Endothelial cell of umbilical vein (primary cell): ENCODE measurements at places on chromosomes 7 and 10. TPM values are rescaled to one million over a fixed set of nuclear protein-coding genes. Genes with fewer than 3 reads are reported as not detected.

- H3K4me3 ChIP-seq: no peak overlapping the region
- H3K36me3 ChIP-seq: no peaks in the 10 kb centered on the region
- no peak for DNase-seq
- H3K4me1 ChIP-seq: peaks cover 8% of the 10 kb centered on the region
Measured at GRCh38 chr10:45376371-45376801, 2.4 kb downstream of the ALOX5 start.

- no peak overlapping the region for H3K27ac ChIP-seq
- DNase-seq: no peak
- no peaks in the 10 kb centered on the region for H3K4me1 ChIP-seq
- H3K27me3 ChIP-seq: no peaks in the 10 kb centered on the region
Measured at GRCh38 chr10:76961841-76962240, 675.8 kb downstream of the KCNMA1 start.

- H3K4me3 ChIP-seq: no peak overlapping the region
- H3K4me1 ChIP-seq: no peaks in the 10 kb centered on the region
- no peak for DNase-seq
- no peaks in the 10 kb centered on the region for H3K36me3 ChIP-seq
Measured at GRCh38 chr10:8616166-8616565, 561.7 kb downstream of the GATA3 start.

The GATA3 gene
- total RNA-seq: 30.9 and 33.0 TPM in 2 replicates

The ZNF488 gene
- total RNA-seq: 0.28 and 0.38 TPM in 2 replicates

- H3K27ac ChIP-seq: no peak overlapping the region
- H3K4me3 ChIP-seq: no peak overlapping the region
- no peak for DNase-seq
- H3K36me3 ChIP-seq: no peaks in the 10 kb centered on the region
- no peaks in the 10 kb centered on the region for H3K4me1 ChIP-seq
- H3K27me3 ChIP-seq: no peaks in the 10 kb centered on the region
Measured at GRCh38 chr10:11086177-11086840, 68.6 kb downstream of the CELF2 start.

The C10orf105 gene
- total RNA-seq: not detected in 2 replicates

DNA sequence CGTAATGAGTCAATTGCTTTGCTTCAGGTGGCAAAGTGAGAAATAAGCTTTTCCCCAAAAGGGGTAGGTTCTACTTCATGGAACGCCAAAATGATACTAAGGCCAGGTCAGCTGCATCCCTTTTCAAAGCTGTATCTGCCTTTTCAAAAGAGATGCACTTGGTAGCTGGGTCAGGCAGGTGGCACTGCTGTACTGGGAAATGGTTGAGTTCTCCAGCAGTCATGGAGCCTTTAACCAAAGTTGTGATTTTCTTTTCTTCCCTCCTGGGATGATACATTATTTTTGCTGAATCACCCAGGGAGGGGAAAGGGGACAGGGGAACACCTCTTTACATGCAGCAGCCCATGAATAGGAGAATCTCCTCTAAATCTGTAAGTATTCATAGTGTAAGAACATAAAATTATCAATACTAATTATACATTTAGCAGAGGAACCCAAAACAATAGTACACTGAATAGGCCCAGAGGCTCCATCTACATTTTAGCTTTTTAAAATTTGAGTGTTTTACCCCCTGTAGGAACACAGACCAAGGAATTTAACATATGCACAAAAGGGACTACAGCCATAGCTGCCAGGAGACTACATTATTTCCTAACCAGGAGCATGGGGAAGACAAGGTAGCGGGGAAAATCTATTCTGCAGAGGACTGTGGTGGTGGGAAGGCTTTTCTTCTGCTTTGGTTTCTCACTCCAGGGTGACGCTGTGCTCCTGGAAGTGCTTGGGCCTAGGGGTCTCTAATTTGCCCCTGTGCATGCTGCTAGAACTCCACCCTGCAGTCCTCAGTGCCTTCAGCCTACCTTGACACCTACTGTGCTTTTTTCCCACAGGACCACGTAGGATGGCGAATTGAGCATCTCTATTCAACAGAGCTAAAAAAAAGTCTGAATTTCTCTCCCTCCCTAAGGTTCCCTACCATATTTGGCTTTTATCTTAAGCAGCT lies 6.4 kb upstream of the GPR22 start:
- H3K36me3 ChIP-seq: no peaks in the 10 kb centered on the region
- DNase-seq: peak; percentile 67
- no peaks in the 10 kb centered on the region for H3K27me3 ChIP-seq

The SCIN gene
- 0.69 TPM in 1 of 2 replicates, not detected in the other for total RNA-seq

The AKR1C4 gene
- not detected in 2 replicates for total RNA-seq

The PRLHR gene
- total RNA-seq: not detected in 2 replicates

DNA sequence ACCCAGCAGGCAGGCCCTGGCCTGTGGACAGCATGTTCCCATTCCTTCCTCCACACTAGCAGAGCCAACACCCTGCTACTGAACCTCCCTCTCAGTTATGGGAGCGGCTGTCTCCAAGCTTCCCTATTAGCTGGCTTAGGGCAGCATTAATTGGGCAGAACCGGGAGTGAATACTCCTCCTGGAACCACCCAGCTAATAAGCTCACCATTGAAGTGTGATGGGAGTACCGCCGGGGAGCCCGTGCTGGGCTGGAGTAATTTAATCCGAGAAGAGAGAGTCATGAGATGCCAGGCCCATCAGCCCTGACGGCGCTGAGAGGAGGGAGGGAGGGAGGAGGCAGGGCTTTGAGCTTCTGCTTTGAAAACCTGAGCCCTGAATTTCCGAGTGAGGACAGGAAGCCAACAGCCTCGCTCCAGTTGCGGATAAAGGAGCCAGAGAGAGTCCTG lies 31.8 kb upstream of the ELFN1 start:
- H3K27me3 ChIP-seq: no peaks in the 10 kb centered on the region
- no peak for DNase-seq
- H3K36me3 ChIP-seq: no peaks in the 10 kb centered on the region
- H3K4me3 ChIP-seq: no peak overlapping the region
- no peaks in the 10 kb centered on the region for H3K4me1 ChIP-seq

- H3K36me3 ChIP-seq: no peaks in the 10 kb centered on the region
- H3K27me3 ChIP-seq: no peaks in the 10 kb centered on the region
- no peak overlapping the region for H3K27ac ChIP-seq
- H3K4me3 ChIP-seq: no peak overlapping the region
- peaks cover 36% of the 10 kb centered on the region for H3K4me1 ChIP-seq
- no peak for DNase-seq
Measured at GRCh38 chr10:119309423-119309770, 102.0 kb downstream of the GRK5 start.

The WDR37 gene
- total RNA-seq: 25.5 and 26.4 TPM in 2 replicates

- no peaks in the 10 kb centered on the region for H3K27me3 ChIP-seq
- H3K4me1 ChIP-seq: no peaks in the 10 kb centered on the region
- H3K27ac ChIP-seq: no peak overlapping the region
- H3K36me3 ChIP-seq: no peaks in the 10 kb centered on the region
- no peak overlapping the region for H3K4me3 ChIP-seq
Measured at GRCh38 chr10:103040418-103040817, 122.3 kb downstream of the CNNM2 start.

- no peaks in the 10 kb centered on the region for H3K27me3 ChIP-seq
- DNase-seq: no peak
- no peaks in the 10 kb centered on the region for H3K36me3 ChIP-seq
- H3K4me3 ChIP-seq: no peak overlapping the region
- H3K4me1 ChIP-seq: no peaks in the 10 kb centered on the region
- H3K27ac ChIP-seq: no peak overlapping the region
Measured at GRCh38 chr10:13046851-13047528, 45.5 kb upstream of the CCDC3 start.

DNA sequence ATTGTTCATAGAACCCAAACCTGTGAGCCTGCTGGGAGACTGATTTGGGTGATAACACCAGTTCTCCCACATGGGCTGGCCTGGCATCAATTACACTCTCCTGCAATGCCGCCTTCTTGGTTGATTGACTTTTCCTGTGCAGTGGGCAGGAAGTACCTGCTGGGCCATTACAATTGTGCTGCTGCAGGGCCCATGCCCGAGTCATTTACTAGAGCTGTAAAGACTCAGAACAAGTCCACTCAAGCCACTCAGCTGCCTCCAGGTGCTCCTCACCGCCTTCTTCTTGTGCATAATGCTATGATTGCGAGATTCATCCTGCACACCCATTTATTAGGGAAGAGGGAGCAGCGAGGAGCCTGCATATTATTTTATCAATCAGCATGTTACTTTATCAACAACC lies 264.0 kb downstream of the TCERG1L start:
- no peaks in the 10 kb centered on the region for H3K4me1 ChIP-seq
- no peak overlapping the region for H3K4me3 ChIP-seq
- H3K36me3 ChIP-seq: no peaks in the 10 kb centered on the region
- DNase-seq: no peak
- no peaks in the 10 kb centered on the region for H3K27me3 ChIP-seq

DNA sequence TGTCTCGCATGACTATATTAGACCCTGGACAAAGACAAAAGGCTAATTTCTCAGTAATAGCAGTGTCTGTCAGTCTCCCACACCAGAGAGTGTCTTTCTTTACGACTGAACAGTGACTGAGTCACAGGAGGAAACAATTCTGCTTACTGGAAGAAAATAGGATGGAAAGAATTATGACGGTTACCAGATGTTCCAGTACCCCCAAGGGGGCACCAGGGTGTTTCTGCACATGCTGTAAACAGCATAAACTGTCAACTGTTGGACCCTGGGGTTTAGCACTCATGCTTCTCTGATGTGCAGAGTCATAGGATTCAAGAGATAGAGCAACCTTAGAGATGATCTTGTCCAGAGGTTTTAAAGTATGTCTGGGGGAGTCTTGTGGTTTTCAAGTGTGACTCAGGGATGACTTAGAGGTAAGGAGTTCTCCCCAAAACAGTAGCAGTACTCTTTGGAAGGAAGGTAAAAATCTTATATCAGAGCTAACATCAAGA lies 291.7 kb downstream of the THSD7A start:
- no peaks in the 10 kb centered on the region for H3K27me3 ChIP-seq
- H3K4me3 ChIP-seq: no peak overlapping the region

The ANKRD61 gene
- total RNA-seq: 0.35 and 0.53 TPM in 2 replicates

- no peaks in the 10 kb centered on the region for H3K27me3 ChIP-seq
- H3K36me3 ChIP-seq: no peaks in the 10 kb centered on the region
- no peak overlapping the region for H3K4me3 ChIP-seq
- no peak overlapping the region for H3K27ac ChIP-seq
- H3K4me1 ChIP-seq: no peaks in the 10 kb centered on the region
Measured at GRCh38 chr7:150657526-150657925, 25.3 kb upstream of the GIMAP6 start.

- no peaks in the 10 kb centered on the region for H3K27me3 ChIP-seq
- no peak for DNase-seq
- H3K4me3 ChIP-seq: no peak overlapping the region
- no peaks in the 10 kb centered on the region for H3K36me3 ChIP-seq
- H3K27ac ChIP-seq: no peak overlapping the region
Measured at GRCh38 chr7:636396-636795, 90.1 kb upstream of the DNAAF5 start.

DNA sequence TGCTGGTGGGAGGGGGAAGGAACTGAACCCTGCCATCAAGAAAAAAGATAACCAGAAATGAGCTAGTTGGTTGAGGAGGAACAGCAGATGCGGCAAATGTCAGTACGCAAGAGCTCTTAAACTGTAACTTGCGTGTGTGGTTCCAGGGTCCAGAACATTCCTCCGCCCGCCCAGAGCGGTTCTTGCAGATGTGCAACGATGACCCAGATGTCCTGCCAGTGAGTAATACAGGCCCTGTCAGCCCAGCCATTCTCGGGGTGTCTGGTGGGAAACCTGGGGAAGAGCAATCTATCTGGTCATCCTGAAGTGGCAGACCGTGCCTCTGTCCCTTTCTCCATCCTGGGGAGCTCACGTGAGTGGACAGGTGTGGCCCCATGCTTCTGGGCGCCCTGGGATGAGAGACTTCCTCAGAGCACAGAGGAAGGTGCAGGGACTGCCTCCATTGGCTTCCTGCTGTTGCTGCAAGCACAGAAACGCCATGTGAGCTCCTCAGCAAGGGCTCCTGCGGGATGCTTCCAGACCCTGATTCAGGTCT lies 50.5 kb upstream of the ZMIZ2 start:
- H3K36me3 ChIP-seq: peaks cover 48% of the 10 kb centered on the region
- no peaks in the 10 kb centered on the region for H3K27me3 ChIP-seq
- no peak for DNase-seq
- no peaks in the 10 kb centered on the region for H3K4me1 ChIP-seq

- DNase-seq: no peak
- no peak overlapping the region for H3K27ac ChIP-seq
- H3K27me3 ChIP-seq: no peaks in the 10 kb centered on the region
Measured at GRCh38 chr7:28145931-28146330, 34.7 kb downstream of the JAZF1 start.

The UNC5B gene
- 2.5 and 5.4 TPM in 2 replicates for total RNA-seq

The TMEM178B gene
- not detected in 2 replicates for total RNA-seq

The GDF10 gene
- total RNA-seq: not detected in 2 replicates

DNA sequence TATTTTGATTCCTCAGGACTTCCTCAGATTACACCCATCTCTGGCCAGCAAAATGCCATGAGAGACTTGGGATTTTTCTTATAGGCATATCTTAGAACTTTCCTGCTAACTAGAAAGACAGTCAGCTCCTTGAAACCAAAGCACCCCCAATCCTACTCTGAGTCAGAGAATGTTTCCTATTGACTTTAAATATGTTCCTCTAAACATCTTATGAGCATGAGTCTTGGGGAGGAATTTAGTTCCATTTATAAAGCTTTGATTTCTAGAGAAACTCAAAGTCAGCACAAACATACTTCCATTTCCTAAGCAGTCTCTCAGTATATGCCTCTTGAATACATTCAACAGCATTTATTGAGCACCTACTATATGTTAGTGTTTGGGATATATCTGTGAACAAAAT lies 128.5 kb downstream of the INHBA start:
- H3K36me3 ChIP-seq: no peaks in the 10 kb centered on the region
- no peaks in the 10 kb centered on the region for H3K27me3 ChIP-seq
- peak overlapping the region; percentile 96 for H3K27ac ChIP-seq
- H3K4me3 ChIP-seq: peak overlapping the region; percentile 23
- peaks cover 56% of the 10 kb centered on the region for H3K4me1 ChIP-seq

DNA sequence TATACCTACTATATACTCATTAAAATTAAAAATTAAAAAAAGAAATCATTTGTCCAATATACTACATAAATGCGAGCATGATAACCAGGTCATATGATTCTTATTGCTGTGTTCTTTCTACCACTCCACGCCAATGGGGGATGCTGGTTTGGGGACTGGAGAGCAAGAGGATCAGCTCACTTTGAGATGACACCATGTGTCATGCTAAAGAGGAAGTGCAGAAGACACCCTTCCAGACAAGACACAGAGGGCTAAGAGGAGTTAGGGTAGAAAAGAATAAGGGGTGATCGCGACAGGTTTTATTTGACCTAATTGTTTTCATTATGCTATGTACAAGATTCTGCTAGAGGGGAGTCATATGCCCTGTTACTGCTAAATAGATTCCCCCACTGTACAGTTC lies 33.8 kb upstream of the MGAM2 start:
- H3K4me1 ChIP-seq: no peaks in the 10 kb centered on the region
- H3K4me3 ChIP-seq: no peak overlapping the region
- no peak for DNase-seq
- no peaks in the 10 kb centered on the region for H3K27me3 ChIP-seq
- H3K36me3 ChIP-seq: no peaks in the 10 kb centered on the region
- no peak overlapping the region for H3K27ac ChIP-seq

DNA sequence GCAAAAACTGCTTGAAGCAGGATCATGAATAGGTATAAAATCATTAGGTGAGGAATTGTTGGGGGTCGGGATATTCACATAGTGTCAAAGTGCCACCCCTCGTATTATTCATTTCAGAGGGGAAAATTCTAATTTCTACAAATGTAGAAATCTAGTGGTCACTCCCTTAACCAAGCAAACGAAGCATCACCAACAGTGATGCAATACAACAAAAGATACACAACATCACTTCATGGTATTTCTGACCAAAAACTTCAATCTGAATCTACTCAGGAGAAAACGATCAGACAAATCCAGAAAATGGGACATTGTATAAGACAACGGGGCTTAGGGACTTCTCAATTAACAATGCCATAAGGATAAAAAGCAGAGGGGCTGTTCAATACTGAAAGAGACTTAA lies 26.3 kb upstream of the FAM170B start:
- no peaks in the 10 kb centered on the region for H3K36me3 ChIP-seq
- H3K4me1 ChIP-seq: no peaks in the 10 kb centered on the region
- no peak overlapping the region for H3K4me3 ChIP-seq
- DNase-seq: no peak
- H3K27ac ChIP-seq: no peak overlapping the region
